Naive thymus-derived CD8-positive, alpha-beta T cell (primary cell): ENCODE measurements at places on chromosomes 5 and 9. TPM values are rescaled to one million over a fixed set of nuclear protein-coding genes. Genes with fewer than 3 reads are reported as not detected.

DNA sequence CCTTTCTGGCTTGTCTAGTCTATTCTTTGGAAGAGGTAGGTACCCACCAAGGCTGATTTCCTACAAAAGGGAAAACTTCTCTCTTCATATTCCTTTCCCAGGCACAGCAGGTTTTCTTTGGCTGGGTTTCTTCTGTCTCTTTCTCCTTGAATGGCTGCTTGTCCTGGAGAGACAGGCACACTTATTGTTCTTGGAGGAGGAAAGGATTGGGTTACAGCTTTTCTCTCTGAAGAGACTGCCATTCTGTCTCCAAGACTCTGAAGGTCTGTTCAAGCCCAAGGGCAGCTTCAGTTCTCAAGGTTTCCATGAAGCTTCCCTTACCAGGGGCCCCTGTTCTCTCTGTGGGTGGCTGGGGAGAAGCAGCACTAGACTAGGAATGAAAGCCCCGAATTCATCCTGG, 33.9 kb downstream of the ACTBL2 start:
- DNase-seq: no peak

- no peak for DNase-seq
Observed at GRCh38 chr9:78127279-78128225, 95.9 kb upstream of the GNAQ start.

- DNase-seq: no peak
Observed at GRCh38 chr9:5910413-5911057, 19.8 kb downstream of the MLANA start.

GRCh38 chr5:152403046-152403445, 2.0 kb downstream of the NMUR2 start:
- DNase-seq: no peak

DNA sequence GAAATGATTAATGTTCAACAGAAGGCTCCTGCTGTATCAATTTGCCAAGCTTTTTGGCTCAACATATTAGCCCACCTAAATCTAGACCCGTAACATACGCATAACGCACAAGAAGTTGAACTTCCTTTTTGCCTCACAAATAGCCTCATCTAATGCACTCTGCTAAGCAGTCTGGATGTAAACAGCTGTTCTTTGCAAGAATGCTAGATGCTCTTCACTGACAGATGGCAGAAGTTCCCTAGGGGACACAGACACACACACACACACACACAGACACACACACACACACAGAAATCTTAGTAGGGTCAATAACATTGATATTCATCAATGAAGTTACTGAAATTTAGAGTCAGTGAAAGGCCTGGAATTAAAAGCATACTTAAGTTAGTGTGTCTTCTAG, 13.2 kb upstream of the PCA3 start:
- DNase-seq: no peak

DNA sequence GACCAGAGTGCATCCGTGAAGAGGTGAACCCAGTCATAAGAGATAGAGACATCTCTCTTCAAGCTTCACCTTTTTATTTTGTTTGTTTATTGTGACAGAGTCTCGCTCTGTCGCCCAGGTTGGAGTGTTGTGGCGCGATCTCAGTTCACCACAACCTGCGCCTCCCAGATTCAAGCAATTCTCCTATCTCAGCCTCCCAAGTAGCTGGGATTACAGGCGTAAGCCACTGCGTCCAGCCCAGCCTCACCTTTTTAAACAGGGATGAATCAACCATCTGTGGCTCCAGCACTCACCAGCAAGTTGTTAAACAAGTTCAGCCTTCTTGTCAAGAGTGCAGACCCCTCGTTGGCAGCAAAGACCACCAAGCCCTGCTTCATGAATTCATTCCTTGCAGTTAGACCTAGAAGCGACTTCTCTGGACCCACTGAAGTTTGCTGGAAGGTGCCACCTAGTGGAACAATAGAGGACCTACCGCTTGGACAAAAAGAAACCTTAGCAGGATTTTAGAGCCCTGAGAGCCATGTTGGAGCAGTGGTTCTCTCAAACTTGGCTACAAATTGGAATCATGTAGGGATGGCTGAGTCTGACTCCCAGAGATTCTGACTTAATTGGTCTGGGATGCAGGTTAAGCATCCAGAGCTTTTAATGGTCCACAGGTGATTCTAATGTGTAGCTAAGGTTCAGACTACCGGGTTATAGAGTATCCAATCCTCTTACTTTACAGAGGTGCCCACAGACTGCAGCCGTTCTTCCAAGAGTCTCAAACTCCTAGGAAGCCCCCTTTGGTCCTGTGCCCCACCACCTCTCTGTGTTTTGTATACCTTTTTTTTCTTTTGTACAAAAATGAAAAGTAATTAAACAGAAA, 10.5 kb upstream of the GALNT10 start:
- DNase-seq: peak; percentile 29

GRCh38 chr5:83322273-83322924, 149.1 kb upstream of the VCAN start:
- DNase-seq: no peak

- no peak for DNase-seq
Observed at GRCh38 chr5:2155556-2155955, 272.8 kb upstream of the IRX4 start.

GRCh38 chr9:112384690-112385089, 4.8 kb downstream of the HSDL2 start:
- no peak for DNase-seq

DNA sequence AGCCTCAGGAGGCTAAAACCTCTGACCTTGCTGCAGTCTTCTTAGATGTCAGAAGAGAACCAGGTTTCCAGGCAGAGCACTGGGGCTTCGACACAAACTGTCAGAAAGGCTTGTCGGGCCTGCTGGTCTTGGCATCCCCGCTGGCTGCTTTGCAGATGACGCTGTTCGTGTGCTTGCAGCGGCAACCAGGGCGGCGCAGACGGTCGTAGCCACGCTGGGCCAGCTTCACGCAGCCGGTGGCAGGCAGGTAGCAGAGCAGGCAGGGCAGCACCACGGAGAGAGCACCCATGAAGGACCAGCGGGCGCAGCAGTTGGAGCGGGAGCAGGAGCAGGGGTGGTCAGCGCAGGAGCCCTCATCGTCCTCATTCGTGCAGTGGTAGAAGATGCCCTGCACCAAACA, 10.7 kb downstream of the SPRY4 start:
- no peak for DNase-seq

DNA sequence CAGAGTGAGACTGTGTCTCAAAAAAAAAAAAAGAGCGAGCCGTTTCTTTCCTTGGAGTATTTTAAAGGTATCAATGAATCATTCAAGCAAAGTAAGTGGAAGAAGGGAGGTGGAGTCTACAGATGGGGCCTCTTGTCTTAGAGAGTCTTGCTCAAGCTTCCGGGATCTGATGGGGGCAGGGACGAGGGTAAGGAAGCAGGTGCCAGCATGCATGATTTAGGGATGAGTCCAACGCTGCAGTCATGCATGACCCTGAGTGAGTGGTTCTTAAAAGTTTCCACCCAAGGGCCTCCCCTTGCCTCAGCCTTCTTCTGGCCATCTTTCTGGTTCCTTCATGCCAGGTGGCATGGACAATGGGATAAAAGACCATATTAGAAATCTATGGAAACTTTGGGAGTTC, 79.6 kb downstream of the MYO10 start:
- DNase-seq: no peak

DNA sequence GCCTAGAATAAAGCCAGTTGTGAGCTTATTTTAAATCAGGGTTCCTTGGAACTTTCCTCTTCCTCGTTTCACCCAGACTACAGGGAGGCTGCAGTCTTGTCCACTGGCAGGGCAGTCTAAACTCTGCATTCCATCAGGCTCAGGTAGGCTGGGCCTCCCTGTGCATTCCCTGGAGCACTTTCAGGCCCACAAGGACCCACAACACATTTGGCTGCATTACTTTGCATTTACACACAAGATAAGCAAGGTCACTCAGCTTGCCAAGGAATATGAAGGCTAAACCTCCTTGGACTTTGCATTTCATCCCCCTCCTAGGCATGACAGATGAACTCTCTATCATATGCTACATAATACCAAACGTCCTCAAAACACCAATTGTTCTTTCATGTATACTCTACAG, 104.2 kb downstream of the MARCHF3 start:
- no peak for DNase-seq

The SPRY4 gene
- not detected for total RNA-seq

The CDKN2B gene
- total RNA-seq: not detected

The SSBP2 gene
- total RNA-seq: 40.2 TPM

The BTNL3 gene
- total RNA-seq: not detected

The NIM1K gene
- 0.74 TPM for total RNA-seq

The PCDHB6 gene
- not detected for total RNA-seq

The ENHO gene
- 0.36 TPM for total RNA-seq

The CDH9 gene
- total RNA-seq: not detected

The EDIL3 gene
- total RNA-seq: not detected
